Right hindlimb (tissue), 1 donor: ENCODE measurements at places on chromosomes 11 and 22.
A peak's percentile ranks its signal among the peaks of the same experiment; 100 is the strongest.

GRCh38 chr11:61601512-61601911 lies 20.6 kb upstream of the SYT7 start:
- no peak for DNase-seq

DNA sequence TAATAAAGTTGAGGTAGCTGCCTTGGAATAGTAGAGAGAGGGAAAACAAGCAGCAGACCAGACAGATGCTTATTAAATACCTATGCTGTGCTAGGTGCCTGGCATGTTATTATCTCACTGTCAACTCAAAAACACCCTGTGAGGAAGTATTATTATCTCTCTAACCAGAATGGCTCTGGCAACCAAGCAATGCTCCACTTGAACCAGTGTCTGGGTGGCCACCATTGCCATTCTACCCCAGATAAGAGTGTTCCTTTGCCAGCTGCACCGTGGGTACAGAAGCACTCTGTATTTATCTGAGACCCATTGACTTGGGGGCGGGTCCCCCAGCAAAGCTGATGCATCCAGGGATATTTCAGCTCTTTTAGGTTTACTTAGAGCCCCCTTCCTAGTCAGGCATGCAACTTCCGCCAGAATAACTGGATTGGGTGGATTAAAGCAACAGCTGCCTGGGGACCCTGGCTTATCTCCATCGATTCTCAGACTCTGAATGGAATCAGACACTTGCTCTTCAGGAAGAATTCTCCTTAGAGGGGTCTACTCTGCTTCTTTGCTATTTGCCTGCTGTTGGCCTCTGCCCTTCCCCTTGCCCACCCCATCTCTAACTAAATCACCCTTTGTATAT lies 49.1 kb downstream of the RCN1 start:
- no peak for DNase-seq

- no peak for DNase-seq
Observed at GRCh38 chr11:109697140-109697843, 275.3 kb downstream of the C11orf87 start.

DNA sequence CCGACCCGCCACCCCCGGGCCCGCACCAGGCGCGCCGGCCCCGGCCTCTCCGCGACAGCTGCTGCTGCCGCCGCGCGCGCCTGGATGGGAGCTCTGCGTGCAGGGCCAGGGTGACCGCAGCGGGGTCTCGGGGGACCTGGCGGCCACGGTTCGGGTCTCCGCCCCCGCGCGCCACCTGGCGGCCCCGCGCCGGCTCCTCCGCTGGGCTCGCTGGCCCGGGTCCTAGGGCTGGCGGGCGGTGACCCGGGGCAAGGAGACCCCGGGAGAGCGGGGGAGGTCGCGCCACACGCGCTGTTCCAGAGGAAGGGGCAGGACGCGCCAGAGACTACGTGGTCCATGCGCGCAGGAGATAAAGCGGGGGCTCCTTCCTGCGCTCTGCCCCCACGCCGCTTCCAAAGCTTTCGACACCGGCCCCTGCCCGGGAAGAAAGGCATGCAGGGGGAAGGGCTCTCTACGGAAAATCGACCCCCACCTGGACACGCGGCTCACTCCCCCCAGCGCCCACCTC lies 562 bp downstream of the SHANK2 start:
- DNase-seq = peak; percentile 39

DNA sequence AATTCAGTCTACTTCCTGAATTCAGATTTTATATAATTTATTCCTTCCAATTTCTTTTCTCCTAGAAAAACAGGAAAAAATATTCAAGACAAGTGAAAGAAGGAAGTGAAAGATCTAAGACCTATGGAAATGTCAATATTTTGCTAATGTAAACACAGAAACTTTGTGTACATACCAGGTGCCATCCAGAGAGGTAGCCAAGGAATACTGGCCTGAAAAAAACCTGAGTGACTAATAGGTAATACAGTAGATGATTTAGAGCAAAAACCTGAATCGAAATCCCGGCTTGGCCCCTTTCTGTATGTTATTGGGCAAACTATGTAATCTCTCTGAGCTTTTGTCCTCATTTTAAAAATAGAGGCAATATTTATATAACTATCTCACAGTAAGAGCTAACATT lies 59.2 kb upstream of the FSHB start:
- no peak for DNase-seq
